NCI-H1694 (cell line): ENCODE measurements at places on chromosomes 5 and 9.
A peak's percentile ranks its signal among the peaks of the same experiment; 100 is the strongest.

GRCh38 chr9:101977614-101978210 is 239.3 kb upstream of the GRIN3A start:
- DNase-seq = no peak

DNA sequence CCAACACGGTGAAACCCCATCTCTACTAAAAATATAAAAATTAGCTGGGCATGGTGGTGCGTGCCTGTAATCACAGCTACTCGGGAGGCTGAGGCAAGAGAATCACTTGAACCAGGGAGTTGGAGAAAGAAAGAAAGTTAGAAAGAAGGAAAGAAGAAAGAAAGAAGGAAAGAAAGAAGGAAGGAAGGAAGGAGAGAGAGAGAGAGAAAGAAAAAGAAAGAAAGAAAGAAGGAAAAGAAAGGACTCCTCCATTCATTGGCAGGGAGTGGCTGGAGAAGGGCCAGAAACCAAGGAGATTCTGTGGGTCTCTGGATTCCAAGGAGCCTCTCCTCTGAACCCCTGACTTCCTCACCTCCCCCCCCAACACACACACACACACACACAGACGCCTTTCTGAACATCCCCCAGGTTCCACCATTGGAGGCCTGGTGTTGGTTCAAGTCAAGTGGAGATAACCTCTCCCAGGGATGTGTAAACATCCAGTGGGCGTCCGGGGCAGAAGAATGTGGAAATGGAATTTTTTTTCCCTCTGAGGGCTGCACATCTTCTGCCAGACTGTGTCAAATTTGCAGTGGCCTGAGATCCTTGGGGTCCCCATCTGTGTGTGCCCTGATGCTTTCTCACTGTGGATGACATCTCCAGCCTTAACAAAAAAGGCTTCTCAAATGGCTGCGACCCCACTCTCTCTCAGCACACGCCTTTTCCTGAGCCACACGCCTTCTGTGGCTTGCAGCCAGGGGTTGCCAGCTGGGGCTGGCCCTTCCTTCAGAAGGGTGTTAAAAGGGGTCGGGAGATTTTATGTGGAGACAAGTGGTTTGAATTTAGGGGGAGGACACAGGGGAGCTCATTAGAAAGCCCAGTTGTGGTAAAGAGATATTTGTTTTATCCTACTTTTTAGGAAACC is 109.3 kb upstream of the HAND1 start:
- no peak for DNase-seq

DNA sequence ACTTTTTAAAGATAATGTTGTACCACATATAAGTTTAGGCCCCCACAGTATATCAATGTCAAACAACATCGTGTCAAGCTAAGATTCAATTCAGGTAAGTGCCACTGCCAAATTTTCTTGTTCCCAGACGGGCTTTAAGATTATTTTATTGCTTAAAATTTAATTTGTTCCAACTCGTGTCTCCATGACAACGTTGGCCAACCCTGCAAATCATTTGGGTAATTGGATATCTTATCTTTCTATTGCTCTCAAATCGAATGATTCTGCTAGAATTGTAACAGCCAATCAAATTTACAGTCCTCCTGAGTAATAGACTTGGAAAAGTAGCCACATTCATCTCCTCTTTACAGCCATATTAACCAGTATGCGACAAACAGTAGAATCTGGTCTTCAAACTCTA is 19.5 kb downstream of the TLE1 start:
- no peak for DNase-seq

DNA sequence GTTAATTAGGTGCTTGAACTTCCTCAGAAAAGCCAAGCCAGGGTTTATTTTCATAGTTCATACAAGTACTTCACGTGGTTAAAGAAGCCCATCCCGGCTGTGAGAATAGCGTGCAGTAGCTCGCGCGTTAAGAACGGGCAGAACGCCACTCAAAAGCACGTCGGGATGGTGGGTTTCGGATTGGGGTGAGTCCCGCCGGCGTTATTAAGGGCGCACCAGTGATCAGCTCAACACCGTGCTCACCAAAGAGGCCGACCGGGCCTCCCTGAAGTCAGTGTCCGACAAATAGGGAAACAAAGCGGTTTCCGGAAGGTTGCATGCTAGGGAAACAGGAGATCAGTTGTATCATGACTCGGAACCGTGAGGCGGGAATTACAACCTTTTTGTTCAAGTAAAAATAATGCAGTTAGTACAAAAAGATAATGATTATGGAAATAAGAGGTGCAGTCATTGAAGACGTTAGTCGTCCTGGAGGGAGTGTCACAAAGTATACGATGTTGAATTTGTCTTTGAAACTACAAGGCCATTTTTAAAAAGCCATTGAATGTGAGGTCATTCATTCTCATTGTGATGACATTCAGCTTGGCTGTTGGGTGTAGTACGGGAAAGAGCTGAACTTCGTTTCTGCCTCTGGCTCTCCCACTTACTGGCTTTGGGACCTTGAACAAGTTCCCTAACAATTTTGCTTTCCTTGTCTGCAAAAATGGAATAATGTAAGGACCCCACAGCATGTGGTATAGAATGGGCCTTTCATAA is 992 bp downstream of the SETD9 start:
- DNase-seq = peak; percentile 68

- DNase-seq = no peak
These were observed 127.0 kb downstream of the RPS23 start for GRCh38 chr5:82151204-82151603.
